ENCODE measurements at places on chromosomes 11 and 22. TPM values are rescaled to one million over a fixed set of nuclear protein-coding genes. Genes with fewer than 3 reads are reported as not detected.
A peak's percentile ranks its signal among the peaks of the same experiment; 100 is the strongest.

Gene SCARF2
- total RNA-seq = 12.6 TPM

Gene KRTAP5-9
- total RNA-seq = not detected

Gene SCGB1A1
- total RNA-seq = 3,364 TPM

Gene NRIP3
- total RNA-seq = 0.56 TPM

Gene OR4D9
- total RNA-seq = not detected

GRCh38 chr11:3121416-3121815 lies 43.7 kb downstream of the OSBPL5 start:
- DNase-seq = peak; percentile 28

DNA sequence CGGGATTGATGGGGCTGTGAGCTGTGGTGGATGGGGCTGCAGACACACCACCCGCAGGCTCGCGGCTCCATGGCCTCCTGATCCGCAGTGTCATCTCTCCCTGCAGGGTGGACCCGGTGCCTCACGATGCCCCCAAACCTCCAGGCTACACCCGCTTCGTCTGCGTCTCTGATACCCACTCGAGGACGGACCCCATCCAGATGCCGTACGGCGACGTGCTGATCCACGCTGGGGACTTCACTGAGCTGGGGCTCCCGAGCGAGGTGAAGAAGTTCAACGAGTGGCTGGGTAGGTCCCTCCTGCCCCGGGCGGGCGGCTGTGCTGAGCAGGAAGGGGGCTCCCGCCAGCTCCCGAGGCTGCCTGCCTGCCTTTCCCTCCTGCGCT lies 23.1 kb downstream of the MPPED1 start:
- no peak for DNase-seq

- no peak for DNase-seq
These were observed 18.9 kb upstream of the VWA5A start for GRCh38 chr11:124096364-124096763.

DNA sequence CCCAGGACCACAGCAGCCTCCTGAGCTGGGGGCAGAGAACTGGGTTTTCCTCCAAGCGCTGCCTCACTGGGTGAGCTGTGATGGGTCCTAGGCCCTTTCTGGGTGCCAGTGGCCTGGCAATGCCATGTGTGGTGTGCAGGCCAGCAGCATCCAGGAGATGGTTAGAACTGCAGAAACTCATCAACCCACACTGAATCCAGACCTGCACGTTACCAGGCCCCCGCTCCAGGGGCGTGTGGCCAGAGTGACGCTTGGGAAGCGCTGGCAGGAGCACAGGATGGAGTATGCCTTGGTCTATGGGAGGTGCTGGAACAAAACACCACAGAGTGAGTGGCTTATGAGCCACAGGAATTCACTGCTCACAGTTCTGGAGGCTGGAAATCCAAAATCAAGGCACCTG lies 97.0 kb downstream of the MN1 start:
- DNase-seq = no peak

DNA sequence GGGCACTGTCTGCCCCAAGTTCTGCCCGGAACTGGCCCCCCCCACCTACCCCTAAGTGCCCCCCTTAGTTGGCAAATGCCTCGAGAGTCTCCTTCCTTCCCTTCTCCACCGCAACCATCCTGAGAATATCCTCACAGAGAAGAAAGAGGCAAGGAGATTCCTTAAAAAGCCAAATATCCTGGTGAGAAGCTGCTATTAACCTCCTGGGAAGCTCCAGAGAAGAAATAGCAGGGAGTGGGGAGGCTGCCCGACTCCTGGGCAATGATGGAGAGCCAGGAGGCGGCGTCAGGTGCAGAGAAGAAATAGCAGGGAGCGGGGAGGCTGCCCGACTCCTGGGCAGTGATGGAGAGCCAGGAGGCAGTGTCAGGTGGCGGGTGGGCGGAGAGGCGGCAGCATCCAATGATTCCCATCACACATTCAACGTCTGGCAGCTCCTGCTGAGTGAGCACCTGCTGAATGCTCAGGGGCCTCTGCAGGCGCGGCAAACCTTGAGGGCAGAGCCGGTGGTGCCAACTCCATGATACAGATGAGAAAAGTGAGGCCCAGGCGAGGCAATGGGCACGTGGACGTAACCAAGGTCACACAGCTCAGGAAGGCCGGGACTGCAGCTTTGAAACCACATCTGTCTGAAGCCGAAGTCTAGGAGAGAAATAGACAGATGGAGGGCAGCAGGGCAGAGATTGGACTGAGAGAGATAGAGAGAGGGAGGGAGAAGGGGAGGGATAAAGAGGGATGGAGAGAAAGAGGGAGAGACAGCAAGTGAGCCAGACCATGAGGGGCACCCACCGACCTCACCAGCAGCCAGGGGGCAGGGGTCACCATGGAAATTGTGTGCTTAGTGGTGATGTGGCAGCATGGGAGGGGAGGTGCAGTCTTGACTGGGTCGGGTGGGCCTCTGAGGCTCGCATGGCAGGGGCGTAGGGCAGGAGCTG lies 58.3 kb downstream of the CYTH4 start:
- DNase-seq = no peak

- DNase-seq = no peak
These were observed 336.7 kb upstream of the PLET1 start for GRCh38 chr11:112597286-112597790.

GRCh38 chr22:39560127-39560526 lies 10.4 kb upstream of the CACNA1I start:
- no peak for DNase-seq

DNA sequence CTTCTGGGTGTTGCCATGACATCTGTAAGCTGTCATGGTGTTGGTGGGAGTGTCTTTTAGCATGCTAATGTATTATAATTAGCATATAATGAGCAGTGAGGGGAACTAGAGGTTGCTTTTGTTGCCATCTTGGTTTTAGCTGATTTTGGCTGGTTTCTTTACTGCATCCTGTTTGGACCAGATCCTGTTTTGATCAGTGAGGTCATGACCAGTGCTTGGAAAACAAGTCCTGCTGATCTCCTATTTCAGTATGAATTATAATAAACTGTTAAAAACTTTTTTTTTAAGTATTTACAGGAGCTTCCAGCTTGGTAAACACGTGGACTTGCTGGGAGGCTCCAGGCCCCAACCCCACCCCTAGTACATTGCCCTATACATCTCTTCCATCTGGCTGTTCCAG lies 30.5 kb upstream of the P4HA3 start:
- DNase-seq = no peak

- no peak for DNase-seq
These were observed 533.1 kb downstream of the ETS1 start for GRCh38 chr11:128053981-128054931.

DNA sequence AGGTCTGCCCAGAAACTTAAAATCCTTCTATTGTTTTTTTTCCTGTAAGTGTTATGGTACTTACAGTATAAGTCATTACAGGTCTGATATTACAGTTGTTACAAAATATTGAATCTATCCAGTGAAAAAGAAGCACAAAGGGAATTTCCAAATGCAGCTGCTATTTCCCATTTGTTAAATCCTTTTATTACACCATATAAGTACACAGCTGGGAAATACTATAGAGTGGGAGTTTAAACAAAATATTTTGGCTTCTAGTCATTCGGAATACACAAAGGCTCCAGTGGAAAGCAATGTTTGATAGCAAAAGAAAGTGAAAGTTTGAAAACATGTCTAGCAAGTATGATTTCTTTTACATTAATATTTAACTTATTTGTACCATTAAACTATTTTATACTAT lies 18.0 kb downstream of the SOX6 start:
- no peak for DNase-seq

DNA sequence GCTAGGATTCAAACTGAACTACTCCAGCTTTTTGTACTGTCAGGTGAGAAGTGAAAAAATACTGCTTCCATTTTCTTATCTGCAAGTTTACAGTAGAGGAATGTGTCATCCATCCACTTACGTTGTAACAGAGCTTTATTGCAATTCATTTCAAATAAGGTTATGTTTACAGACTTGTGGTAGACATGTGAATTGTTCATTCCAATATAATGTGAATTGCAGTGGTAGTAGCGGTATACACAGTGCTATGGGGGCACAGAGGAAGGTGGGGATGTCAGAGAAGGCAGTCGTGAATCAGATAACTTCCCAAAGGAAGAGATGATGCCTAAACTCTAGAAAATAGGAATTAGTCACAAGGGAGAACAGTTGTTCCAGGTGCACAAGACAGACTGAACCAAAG lies 42.5 kb downstream of the CEP57 start:
- no peak for DNase-seq

DNA sequence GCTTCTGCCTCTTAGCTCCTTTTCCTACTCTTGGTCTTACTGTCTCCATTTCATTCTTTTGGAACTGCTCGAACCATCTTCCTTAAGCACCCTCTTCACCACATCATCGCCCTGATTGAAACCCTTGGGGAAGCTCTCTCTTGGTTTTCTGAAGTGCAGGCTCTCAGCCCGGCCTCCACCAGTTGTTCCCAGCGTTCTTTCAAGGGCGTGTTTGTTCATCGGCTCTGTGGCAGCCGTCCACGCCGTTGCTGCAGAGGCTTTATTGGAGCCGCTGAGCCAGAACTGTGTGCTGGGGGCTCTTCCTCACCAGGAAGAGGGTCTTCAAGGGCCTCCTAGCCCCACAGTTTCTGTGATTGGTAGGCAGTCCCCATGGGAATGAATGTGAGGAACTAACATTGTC lies 214.1 kb downstream of the TBC1D22A start:
- DNase-seq = no peak

DNA sequence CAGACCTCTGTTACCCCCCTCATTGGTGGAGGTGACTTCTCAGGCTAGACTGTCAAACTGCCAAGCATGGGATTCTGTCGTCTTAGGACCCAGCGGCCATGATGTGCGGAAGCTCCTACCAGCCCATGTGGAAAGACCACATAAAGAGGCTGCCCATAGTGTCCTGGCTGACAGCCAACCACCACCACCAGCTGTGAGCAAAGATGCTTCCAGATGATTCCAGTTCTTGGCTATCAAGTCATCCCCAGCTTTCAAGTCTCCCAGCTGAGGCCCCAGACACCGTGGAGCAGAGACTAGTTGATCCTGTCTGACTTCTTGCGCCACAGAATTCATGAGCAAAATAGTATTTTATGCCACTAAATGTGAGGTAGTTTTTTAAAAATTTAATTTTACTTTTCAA lies 32.9 kb downstream of the SCUBE1 start:
- no peak for DNase-seq

DNA sequence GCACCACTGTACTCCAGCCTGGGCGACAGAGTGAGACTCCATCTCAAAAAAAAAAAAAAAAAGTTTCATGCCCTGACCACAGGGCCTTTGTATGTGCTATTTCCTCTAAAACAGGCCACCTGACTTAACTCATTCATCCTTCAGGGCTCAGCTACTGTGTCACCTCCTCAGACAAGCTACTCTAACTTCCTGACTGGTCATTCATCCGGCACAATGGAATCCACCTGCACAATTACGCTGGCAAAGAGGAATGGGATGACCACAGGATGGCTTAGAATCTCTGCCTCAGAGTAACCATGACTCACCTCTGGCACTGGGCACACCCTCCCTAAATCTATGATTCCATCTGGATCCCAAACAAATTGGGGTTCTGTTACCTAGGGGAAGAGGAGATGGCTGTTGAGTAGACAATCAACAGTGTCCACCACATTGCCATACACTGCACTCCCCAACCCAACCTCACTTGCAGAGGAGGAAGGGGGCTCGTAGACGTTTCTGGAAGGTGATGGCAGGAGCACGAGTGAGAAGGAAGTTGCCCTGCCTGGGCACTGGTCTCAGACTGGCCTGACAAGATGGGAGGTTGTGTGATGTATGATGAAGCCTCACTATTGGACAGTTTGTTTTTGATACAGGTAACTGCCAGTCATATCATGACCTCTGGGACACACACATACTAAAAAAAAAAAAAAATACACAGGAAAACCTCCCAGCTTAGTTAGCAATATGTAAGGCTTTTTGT lies 22.8 kb upstream of the HMOX1 start:
- DNase-seq = no peak

DNA sequence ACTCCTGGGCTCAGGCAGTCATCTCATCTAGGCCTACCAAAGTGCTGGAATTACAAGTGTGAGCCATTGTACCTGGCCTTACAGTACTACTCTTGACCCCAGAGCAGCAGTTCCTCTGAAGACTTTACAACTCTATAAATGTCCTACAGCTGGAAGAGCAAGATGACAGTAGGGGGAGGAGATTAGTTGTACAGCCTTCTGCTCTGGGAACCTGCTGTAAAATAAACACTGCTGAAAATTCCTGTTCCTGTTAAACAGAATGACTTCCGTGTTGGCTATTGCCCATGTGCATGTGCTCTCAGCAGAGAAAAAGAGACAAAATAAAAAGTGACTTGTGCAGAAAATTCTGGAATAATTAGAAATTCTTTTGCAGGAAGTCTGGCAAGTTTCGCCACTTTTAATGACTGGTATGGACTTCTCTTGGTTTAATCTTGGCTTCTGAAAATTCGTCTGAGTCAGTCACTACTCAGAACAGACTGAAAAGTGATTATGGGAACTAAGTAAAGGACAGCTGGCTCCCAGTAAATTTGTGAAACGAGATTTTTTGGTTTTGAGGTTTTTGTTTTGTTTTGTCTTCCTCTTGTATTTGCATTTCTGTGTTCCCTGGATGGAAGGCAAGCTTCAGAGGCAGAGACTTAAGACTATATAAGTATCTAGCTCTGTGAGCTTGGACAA lies 955.7 kb downstream of the DLG2 start:
- DNase-seq = no peak

- no peak for DNase-seq
These were observed 98.4 kb downstream of the CCDC83 start for GRCh38 chr11:85953491-85954143.

DNA sequence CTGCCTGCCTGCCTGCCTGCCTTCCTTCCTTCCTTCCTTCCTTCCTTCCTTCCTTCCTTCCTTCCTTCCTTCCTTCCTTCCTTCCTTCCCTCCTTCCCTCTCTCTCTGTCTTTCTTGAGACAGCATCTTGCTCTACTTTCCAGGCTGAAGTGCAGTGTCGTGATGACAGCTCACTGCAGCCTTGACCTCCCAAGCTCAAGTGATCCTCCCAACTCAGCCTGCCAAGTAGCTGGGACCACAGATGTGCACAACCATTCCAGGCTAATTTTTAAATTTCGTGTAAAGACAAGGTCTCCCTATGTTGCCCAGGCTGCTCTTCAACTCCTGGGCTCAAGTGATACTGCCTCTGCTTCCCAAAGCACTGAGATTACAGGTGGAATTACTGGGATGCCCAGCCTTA lies 328.2 kb upstream of the SORL1-AS1 start:
- no peak for DNase-seq
